ENCODE measurements at places on chromosomes 2 and 18.

GRCh38 chr2:196939371-196939770 lies 12.9 kb upstream of the PGAP1 start:
- no peak for DNase-seq

GRCh38 chr2:233972941-233973575 lies 55.9 kb downstream of the TRPM8 start:
- DNase-seq = no peak

GRCh38 chr2:120893811-120894584 lies 158.3 kb downstream of the GLI2 start:
- DNase-seq = no peak

- peak; percentile 79 for DNase-seq
These were observed 38.6 kb upstream of the RASGRP3 start for GRCh38 chr2:33437815-33438214.

- DNase-seq = no peak
These were observed 20.1 kb downstream of the PLEKHB2 start for GRCh38 chr2:131125195-131125757.

GRCh38 chr2:7726989-7727388 lies 809.8 kb downstream of the RNF144A start:
- no peak for DNase-seq
